ENCODE measurements at places on chromosomes 16 and 17. TPM values are rescaled to one million over a fixed set of nuclear protein-coding genes. Genes with fewer than 3 reads are reported as not detected.

- peak; percentile 70 for DNase-seq
These were observed 14.7 kb upstream of the BCAR1 start for GRCh38 chr16:75265911-75266701.

GRCh38 chr17:55660178-55660886 lies 62.3 kb downstream of the TMEM100 start:
- DNase-seq: no peak

DNA sequence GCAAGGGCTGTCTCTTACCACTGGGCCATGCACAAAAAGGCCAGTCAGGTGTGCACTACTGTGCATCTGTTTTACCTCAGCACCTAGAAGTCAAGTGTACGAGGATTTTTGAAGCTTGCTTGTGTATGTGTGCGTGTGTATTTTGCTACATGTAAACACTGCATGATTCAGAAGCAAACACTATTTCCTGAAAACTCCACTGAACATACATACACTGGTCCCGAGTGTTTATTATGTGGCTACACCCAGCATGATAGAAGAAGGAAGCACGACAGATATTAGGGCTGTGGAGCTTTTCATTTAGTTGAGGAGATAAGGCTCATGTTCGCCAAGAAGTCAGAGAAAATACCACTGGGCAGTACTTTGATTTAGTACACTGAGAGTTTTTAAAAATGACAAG lies 89.2 kb downstream of the ZZEF1 start:
- DNase-seq: no peak

DNA sequence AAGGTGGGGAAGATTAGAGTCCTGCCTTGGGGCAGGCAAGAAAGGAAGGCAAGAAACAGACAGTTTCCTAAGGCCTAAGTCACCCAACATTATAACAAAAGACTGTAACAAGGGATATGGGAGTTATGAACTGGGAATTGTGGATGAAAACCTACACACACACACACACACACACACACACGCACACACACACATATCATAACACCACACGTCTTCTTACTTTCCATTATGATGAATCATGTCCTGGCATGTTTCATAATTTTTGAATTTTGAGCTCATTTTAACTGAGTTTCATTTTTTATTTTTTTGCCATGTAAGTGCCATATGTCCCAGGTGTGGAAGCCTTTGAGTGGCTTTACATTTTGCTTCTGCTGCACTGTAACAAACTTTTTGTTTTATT lies 29.9 kb downstream of the HS3ST2 start:
- DNase-seq: no peak

DNA sequence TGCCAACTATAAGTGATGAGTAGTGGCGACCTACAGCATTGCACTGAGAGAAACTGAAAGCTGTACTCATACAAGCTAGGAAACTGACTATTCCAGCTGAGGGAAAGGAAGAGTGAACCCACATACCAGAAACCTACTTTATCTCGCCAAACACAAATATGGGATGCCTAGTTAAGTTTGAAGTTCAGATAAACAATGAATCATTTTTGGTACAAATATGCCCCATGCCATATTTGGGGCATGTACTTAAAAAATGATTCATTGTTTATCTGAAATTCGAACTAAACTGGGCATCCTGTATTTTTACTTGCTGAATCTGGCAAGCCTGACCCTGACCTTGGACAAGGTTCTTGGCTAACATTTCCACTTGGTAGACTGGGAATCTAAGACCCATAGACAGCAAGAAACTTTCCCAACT lies 527.8 kb upstream of the PSMD7 start:
- DNase-seq: no peak

GRCh38 chr17:79042421-79043190 lies 18.6 kb downstream of the C1QTNF1 start:
- DNase-seq: peak; percentile 72

- no peak for DNase-seq
These were observed 19.8 kb downstream of the HS3ST3A1 start for GRCh38 chr17:13581925-13582324.

DNA sequence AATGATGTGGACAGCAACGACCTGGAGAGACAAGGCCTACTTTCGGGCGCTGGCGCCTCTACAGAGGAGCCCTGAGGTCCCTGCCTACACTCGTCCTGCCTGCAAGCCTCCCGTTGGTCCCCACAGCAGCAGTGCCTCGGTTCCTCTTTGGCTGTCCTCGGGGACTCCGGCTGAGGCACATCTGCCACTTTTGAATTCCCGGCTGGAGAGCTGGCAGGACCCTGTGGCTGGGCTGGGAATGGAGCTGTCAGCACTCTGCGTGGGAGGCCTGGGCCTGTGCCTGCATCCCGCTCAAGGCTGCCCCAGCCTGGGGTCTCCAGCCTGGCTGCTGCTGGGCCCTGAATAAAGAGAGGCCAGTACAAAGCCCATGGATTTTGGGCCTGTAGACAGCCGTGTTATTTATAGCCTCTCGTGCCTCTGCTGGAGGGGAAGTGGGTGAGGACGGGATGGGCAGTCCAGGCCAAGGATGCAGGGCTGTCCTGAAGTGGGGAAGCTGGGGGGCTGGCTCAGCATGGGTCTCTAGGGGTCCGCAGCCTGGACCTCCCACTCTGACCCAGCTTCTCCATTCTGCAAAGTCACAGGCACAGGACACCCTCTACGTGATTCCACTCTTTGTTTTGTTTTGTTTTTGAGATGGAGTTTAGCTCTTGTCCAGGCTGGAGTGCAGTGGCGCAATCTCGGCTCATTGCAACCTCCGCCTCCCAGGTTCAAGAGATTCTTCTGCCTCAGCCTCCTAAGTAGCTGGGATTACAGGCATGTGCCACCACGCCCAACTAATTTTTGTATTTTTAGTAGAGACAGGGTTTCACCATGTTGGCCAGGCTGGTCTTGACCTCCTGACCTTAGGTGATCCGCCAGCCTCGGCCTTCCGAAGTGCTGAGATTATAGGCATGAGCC lies 10.6 kb upstream of the SPNS2 start:
- DNase-seq: no peak

Gene FLII
- total RNA-seq: 276 TPM

Gene TOP2A
- total RNA-seq: 10.9 TPM

Gene ADCY7
- total RNA-seq: 20.8 TPM

Gene NPIPA8
- 0.52 TPM for total RNA-seq

Gene NPB
- not detected for total RNA-seq
